Pulmonary artery endothelial cell (primary cell): ENCODE measurements at places on chromosomes 7 and 10.

DNA sequence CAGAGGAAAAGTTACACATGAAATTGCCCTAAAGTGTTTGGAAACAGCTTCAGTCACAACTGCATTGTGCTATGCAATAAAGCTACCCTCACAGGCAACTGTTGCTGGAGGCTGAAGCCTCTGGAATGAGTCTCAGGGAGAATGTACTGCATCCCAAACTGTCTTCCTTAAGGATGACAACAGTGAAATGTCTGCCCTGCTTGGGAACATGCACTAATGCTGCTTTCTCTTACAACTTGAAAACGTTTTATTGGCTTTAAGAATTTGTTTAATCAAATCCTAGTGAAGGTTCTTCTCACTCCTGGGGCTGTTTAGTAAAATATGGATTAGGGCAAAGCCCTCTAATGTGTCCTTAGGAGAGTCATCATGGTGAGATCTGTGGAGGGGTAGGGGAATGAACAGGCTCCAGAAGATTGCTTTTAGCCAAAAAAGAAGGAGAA is 215.4 kb downstream of the TWIST1 start:
- DNase-seq = no peak

GRCh38 chr7:38232502-38233366 is 40.7 kb downstream of the TARP start:
- no peak for DNase-seq

DNA sequence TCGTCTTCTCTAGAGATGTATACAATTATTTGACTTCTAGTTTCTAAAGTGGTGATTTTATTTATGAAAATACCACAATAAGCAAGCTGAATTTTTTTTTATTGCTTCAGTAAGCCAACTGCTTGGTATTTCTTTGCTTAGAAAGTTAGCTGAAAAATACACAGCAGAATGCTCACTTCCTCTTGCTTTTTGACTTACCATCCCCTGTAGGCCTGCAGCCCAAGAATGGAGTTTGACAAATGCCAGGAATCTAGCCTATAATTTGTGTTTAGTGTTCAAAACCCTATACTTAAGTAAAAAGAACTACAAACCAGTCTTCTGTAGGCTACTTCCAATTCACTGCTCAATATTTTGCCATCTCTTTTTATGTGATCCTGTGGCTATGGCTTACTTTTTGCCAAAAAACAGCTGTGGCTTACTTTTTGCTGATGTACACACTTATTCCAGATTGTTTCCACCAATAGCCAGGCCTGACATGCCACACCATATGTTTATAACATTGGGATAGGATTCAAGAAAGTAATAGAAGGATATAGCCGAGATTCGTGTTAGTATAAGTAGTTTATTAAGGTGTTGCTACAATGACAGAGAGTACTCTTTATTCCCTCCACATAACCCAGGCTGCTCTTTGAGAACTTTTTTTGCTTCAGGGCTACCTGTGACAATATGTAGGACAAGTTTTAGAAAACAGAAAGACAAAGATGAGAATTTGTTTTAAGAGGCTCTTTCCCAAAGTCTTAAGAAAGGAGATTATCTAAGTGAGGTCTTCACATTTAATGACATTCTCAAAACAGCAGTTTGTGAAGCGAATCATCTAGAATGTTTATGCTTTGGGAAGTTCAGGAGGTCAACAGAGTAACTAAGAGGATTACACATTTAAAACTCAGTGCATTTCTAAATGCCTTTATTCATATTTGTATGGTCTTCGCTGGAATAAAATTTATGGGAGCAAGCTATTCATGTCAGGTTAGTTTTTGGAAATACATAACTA is 263.9 kb upstream of the FZD1 start:
- DNase-seq = no peak

- no peak for DNase-seq
Observed at GRCh38 chr7:150811-151221, 41.6 kb upstream of the FAM20C start.
